NCI-H748 treated with DMSO at 0.1 percent for 48 hours (cell line): ENCODE measurements at places on chromosomes 1 and 21.

DNA sequence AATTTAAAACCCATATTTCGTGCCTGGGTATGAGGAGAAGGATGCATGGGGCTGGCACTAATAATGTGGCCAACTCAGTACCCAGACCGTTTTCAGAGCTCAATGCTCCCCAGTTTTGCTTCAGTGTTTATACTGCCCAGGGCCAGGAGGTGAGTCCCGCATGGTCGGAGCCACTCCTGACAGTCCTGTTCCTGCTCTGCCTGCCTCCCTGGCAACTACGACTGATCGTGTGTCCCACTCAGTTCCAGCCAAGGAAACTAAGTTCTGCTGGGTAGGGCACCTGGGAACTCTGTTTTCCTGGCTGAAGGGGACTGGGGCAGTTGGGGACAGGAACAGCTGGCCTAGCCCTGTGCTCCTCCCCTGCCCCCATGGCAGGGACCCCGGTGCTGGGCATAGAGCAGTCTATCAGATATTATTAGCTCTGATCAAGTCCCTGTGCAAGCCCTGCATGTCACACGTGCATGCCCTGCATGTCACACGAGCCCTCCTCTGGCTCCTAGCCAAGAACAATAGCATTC, 19.2 kb downstream of the S100A7 start:
- peak; percentile 21 for DNase-seq

GRCh38 chr1:220164116-220164515, 70.2 kb downstream of the IARS2 start:
- DNase-seq = no peak

DNA sequence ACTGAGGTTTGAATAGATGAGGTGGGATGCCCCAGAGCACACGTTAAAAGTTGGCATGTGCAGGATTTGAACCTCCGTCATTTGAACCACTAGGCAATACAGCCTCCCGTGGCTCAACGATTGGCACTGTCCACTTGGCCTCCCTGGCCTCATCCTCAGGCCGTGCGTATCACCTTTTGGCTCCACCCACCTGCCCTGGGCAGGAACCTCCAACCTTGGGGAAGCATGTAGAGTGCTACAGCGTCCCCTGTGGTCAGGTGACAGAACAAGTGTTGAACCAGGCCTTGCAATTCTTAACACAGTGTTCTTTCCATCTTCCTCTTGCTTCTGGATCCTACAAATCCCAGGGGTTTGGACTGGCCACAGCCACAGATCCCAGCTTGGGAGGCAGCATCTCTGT, 112.6 kb downstream of the PAX7 start:
- DNase-seq = no peak

DNA sequence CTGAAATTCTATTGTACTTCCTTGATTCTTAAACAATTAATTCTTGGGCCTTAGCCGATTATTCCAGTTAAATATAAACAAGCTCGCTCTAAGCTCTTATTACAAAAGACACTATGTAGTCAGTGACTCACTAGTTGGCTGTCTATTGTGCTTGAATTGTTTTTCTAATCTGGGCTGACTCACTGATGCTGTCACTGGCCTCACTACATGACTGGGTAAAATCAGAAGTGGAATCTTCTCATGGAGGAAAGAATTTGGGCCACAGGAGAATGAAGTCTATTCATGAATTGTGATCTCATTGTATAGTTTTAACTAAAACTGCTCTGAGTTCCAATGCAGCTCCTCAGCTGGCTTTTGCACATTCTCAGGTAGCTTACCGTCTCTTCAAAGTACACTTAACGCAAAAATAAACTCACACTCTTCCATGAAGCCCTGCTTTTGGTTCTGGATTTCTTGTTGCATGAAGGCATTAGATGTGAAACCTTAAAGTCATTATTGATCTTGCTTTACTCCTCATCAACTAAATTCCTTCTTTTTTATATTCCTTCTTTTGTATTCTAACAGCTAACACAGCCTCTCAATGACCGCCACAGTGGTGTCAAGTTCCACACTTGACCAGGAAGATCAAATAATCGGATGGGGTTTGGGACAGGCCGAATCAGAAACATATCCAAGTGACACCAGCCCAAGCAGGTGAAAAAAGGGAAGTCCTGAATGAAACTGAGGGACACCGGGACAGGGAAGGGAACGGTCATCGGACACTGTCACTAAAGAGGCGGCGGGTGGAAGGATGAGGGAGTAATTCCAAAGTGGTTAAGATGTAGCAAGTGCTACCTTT, 80.9 kb upstream of the LBR start:
- DNase-seq = peak; percentile 50

GRCh38 chr1:227318853-227319607, 738 bp upstream of the CDC42BPA start:
- DNase-seq = peak; percentile 28

GRCh38 chr1:53485478-53486394, 26.5 kb downstream of the DMRTB1 start:
- peak; percentile 72 for DNase-seq

DNA sequence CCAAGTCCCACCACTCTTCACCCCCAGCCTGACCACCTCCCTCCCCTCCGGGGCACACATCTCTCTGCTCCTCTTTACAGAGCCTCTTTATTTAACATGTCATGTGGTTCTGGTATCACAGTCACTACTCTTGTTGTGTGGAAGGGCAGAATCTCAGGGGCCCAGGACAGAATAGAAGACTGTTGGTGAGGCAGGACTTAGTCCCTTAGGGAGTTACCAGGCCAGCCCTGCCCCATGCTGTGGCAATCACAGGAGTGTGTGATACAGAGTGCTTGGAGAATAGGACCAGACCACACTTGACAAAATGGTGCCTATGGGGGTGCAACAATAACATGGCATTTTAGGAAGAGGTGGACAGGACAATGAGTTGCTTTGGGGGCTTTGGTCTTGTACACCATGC, 43.0 kb upstream of the CRNN start:
- no peak for DNase-seq

- no peak for DNase-seq
Measured at GRCh38 chr1:46010611-46011010, 121.8 kb downstream of the PIK3R3 start.

DNA sequence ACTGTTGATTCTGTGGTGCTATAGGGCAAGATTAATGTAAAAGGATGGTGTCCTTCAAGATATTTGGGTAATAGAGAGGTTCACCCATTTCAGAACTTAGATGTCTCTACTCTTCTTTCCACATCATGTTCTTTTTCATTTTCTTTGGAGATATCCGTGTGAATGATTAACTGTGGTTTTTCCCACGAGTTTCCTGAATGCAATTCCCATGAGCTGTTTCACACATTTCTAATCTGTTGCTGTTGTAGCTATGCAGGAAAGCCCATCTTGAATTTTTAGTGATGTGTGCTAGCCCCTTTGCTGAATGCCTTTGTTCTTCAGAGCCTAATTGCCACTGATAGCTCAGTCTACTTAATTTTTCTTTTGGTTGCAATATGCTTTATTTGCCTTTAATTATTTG, 27.6 kb downstream of the SNX27 start:
- no peak for DNase-seq

- DNase-seq = no peak
Measured at GRCh38 chr1:198496216-198497143, 44.0 kb downstream of the ATP6V1G3 start.

DNA sequence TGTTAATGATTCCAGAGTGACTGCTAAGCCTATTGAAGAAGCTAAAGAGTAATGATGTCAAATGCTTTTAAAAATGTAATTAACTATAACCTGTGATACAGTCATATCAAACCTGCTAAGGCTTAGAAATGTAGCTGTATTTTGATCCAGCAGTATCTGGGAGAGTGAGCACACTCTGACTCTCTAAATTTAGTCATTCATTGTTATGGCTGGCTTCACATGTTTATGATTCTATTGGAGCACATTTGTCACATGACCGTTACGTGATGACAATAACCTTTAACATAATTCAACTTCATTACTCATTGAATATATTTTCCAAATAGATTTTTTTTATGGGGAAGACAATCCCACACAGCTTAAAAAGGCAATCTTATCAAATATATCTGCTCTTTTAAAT, 587.1 kb downstream of the LMO4 start:
- no peak for DNase-seq

- DNase-seq = no peak
Measured at GRCh38 chr1:14881775-14882672, 271.5 kb upstream of the TMEM51 start.

GRCh38 chr1:160375788-160376524, 9.1 kb downstream of the NHLH1 start:
- DNase-seq = no peak

DNA sequence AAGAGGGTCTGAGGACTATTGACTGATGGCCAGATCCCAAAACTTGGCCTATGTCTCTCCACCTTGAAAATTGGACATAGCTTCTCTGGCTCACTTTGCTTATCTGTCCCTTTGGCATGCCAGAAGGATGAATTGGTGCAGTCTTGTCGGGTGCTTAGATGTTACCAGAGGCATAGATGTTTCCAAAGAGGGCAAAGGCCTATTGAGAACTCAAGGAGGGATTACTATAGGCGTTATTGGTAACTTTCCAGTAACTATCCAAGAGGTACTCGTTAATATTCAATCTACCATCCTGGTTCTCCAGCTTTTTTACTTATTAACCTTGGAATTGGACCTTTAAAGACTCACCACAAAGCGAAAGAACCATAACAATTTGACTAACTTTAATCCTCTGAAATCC, 368.3 kb upstream of the ESRRG start:
- no peak for DNase-seq

DNA sequence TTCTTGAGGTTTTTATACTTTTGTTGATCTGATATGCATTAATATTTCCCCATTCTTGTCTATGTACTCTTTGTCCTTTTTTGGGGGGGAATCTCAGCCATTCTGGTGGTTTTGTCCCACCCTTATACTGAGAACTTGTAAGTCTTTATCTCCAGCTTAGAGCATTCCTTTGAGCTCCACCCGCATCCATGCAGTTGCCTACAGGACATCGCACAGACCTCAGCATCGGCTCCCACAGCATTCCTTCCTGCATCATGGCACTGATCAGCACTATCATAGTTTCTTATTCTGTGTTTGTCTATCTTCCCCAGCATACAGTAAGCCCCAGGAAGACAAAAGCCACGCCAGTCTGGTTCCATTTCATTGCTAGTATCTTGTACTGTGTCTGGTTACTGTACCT, 33.0 kb downstream of the HHAT start:
- no peak for DNase-seq

GRCh38 chr1:220487297-220487820, 40.6 kb upstream of the MARK1 start:
- peak; percentile 65 for DNase-seq

GRCh38 chr1:116166011-116166571, 54.9 kb downstream of the MAB21L3 start:
- no peak for DNase-seq

GRCh38 chr1:27787895-27788294, 14.9 kb downstream of the STX12 start:
- no peak for DNase-seq

DNA sequence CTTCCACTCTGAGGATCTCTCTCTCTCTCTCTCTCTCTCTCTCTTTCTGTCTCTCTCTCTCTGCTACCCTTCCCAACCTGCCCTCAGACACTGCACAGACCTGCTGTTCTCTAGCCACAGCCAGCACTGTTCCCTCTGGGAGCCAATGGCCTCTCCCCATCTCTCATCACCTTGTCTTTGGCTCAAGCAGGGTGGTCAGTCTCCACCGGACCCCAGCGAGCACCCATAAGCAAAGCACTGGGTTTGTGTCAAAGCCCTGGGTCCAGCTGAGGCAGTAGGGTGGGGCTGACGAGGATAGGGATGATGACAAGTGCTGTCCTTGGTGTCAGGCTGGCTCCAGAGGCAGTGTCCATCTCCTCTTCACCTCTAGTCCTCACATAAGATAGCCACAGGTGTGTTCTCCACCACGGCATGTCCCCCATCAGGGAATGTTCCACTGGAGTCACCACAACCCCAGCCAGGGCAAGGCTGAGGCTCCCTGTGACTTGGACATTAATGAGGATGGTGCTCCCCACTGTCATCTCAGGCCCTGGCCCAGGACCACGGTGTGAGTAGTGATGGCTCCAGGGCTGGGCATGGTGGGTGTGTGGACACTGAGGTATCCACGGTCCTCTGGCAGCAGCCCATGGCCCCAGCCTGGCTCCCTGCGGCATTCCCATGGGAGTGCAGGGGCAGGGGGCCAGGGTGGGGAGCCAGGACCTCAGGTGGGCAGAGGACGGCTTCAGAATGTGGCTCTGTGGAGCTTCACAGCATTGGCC, 8.4 kb upstream of the GOLT1A start:
- no peak for DNase-seq

- no peak for DNase-seq
Measured at GRCh38 chr1:175009532-175009931, 9.8 kb downstream of the CACYBP start.

DNA sequence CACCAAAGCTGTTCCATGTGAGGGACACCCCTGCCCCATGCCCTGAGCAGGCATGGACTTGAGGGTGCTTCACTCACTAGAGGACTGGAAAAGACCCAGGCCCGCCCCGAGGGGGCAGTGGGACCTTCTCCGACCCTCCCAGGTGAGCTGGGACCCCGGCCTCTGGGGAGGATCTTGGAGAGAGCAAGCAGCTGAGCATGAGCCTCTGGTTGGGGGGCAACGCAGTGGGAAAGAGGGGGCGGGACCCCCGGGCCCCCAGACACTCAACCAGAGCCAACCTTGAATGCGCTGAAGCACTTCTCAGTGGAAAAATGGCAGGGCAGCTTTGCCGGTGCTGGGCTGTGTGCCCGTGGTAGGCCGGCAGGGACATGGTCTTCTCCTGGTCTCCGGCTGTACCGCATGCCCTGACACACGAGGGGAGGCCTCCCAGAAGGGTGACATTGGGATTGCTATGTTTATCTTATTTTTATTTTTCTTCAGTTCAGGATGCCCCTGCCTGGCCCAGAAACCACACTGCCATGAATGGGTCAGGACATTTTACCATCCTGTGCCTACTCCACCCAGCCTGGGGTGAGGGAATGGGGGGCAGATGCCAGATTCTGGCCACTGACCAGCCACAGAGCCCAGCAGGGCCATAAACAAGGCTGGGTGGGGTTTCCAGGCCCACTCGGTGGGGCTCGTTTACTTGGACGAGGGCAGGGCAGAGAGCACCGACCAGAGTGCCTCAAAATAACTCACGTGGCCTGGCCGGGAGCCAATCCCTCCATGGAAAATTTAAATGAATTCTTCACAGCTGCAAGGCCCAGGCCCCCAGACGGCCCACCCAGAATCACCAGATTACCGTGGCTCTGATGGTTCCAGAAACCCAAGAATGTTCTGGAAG, 17.2 kb upstream of the LAPTM5 start:
- DNase-seq = no peak
